ENCODE measurements at places on chromosomes 6 and 20.

DNA sequence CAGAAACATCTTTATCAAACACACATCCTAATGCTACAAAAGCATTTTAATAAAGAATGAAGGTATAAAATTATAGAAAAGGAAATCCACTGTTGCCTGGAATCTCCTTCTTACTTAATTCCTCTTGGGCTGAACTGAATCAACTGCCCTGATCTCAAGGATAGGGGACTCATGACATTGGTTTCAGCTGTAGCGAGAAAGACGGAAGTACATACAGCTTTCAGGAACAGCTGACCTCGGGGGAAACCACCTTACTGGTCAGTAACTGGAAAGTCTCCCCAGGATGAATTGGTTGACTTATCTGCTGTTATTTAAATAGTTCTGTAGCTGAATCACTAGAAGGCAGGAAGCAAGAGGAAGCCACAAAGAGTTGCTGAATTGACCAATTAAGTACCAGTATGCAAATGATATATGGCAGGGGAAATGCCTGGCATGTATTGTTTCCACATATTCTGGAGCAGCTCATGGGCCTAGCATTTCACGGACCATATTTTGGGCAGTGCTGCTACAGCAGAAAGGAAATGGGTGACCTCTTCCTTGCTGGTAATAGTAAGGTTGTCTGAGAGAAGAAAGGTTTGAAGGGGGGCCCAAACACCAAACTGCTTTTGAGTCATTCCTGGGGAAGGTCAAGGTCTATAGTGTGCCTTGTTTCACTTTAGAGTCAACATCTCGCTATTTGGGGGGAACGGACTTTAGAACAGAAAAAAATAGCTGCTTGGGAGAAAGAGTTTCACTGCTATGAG lies 43.7 kb upstream of the MAP7 start:
- DNase-seq, result no peak

GRCh38 chr6:14983599-14984518 lies 262.0 kb upstream of the JARID2 start:
- DNase-seq, result no peak

GRCh38 chr6:56849896-56850295 lies 105.0 kb upstream of the BEND6 start:
- no peak for DNase-seq

GRCh38 chr20:58908221-58908620 lies 55.7 kb downstream of the GNAS start:
- DNase-seq, result no peak

GRCh38 chr6:99189823-99190721 lies 159.4 kb downstream of the FAXC start:
- DNase-seq, result no peak

DNA sequence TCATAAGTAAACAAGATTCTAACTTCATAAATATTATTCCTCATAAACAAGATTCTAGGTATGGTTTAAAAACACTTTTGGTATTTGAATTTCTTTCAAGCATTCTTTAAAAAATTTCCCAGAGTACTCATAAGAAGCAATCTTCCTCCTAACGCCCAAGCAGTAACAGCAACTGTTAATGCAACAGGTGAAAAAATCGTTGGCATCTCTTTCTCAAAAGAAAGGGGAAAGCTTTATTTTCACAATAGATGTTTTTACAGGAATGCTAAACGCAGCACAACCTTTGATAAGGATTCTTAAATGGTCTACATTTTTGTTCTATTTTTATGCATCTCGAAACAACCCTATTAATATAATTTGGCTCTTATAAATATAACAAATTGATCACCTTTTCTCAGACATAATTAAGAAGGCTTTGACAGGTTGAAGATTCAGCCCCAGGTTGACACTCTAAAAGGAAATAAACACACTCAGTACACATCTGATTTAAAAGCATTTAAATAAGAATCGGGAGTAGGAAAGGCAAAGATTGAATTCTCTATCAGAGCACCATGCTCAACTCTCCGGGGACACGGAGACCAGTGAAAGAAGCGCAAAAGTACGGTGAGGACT lies 634 bp downstream of the AHI1 start:
- peak; percentile 9 for DNase-seq

- DNase-seq, result no peak
Observed at GRCh38 chr6:151136141-151136755, 103.5 kb upstream of the AKAP12 start.

DNA sequence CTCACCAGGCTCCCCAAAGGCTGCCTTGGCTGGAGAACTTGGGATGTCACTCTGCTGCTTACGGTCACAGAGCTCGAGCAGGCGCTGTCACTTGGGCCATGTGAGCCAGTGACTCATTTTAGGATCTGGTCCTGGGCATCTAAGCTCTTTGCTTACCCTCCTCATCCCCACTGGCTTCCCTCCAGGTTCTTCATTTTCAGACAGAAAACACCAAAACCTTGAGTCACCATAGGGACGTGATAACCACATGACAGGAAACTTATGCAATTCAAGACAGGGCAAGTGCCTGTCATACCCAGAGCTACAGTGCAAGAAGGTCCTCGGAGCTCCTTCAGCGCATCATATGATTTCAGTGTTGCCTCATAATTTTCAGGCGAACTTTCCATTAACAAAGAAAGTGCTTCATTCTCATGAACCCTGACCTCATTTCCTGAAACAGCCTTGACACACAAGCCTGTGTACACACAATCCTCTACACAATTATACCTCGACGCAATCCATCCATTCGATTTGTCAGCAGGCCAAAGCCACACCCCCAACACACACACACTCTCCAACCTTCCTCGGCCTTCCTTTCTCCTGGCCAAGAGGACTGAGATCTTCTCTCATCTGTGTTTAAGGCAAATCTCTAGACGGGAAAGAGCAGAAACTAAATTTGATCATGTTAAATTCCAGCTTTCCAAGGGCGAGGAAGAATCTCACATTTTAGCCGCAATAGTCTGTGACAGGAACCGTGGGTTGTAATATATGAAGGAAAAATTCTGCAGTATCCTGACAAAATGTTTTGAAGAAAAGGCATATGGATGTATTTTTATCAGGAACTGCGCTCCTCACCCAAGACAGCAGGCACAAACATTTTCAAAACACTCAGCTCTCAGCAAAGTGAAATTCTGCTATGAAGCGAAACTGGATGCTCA lies 25.3 kb downstream of the TBC1D7 start:
- DNase-seq, result peak; percentile 71

GRCh38 chr6:77620278-77620882 lies 32.5 kb upstream of the MEI4 start:
- DNase-seq, result no peak

DNA sequence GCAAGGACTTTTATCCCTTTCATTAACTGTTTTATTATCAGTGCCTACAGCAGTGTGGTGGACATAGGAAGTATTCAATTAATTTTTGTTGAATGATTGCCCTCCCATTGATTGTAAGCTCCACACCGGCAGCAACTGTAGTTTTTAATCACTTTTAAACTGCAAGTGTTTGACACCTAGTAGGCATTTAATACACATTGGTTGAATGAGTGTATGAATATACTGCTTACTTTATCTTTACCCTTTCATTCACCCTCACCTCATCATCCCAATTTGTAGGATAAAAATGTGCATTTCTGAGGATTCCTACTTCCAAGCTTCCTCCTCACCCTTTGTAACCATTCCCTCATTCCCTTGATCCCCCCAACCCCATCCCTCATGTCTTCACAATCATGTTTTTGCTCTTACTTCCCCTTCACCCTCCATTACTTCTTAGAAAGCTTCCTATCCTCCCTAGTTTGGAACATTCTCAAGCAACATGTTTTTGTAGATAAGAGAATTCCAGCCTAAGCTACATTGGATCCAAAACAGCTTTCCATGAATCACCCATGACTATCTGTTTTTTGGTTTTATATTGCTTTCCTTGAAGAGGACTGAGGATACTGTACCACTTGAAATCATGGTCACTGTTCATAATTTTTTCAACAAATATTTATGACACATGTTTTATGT lies 955 bp upstream of the SLC26A8 start:
- no peak for DNase-seq

GRCh38 chr20:13251106-13251903 lies 30.2 kb downstream of the ISM1 start:
- DNase-seq, result no peak

DNA sequence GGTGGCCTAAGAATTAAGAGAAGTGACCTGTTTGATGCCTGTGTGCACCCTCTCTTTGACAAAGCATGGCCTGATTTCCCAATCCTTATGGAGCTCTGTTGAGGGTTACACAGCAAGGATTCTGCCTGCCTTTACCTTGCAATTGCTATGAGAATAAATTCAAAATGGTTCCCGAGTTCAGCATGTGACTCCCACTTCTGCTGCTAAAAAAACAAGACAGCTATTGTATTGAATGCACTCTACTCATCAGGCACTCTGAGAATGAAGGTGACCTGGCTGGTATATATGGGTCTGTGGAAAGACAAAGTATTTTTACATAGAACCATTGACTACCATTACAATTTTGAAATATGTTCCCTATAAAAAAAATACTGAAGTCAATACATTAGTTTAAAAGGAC lies 190.3 kb downstream of the ATXN1 start:
- no peak for DNase-seq

- DNase-seq, result no peak
Observed at GRCh38 chr6:3301506-3301905, 42.8 kb downstream of the PSMG4 start.

DNA sequence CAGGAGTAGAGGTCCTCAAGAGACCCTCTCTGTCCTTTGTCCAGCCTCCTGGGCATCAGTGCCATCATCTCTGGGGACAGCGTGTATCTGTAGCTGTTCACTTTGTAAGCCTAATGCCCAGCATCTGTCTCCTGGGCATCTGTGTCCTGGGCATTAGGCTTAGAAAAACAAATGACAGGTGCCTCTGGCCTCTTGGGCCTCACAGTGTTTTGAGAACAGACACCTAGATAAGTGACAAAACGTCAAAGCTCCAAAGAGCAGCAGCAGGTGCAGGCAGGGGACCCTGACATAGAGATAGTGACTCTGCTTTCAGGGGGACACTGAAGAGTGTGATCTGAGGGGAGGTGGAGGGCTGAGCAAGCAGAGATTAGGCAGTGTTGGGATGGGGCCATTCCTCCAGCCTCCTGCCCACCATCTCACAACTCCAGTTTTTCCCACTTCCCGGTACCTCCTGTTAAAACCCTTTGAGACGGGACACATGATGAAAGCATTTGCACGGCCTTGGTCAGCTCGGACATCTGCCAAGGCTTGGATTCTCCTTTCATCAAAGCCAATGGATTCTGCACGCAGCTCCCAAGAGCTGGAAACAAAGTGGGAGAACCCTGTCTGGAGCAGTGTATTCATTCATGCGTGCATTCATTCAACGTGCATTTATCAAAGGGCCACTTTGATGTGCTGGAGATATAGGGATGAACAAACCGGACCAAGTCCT lies 55.5 kb upstream of the CD93 start:
- DNase-seq, result no peak

DNA sequence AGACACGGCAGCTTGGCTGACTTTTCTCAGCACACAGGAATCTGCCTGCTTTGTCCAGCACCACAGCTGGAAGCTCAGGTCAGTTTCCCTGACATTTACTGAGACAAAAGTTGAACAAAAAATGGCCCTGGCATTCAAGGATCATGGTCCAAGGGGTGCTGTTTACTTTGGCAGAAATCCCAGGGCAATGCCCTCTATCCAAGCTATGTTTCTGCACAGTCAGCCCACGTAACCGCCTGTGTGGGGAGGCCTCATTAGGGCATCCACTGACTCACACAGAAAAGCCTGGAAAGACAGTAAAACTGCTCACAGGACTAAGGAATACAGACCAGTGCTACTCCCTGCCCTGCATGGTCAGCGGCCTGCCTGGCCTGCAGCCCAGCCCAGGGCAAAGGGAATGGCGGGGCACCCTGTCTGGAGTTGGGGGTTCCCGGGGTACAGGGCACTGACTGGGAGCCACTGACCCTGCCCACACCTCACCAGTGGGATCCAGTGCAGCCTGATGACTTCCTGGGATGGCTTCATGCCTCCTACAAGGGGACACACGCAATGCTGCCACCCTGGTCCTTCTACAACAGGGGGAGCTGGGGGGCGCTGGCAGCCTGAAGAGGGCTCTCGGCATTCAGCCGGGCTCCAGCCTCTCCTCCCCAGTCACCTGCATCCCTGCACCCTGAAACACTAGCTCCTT lies 77.1 kb downstream of the NINL start:
- no peak for DNase-seq

DNA sequence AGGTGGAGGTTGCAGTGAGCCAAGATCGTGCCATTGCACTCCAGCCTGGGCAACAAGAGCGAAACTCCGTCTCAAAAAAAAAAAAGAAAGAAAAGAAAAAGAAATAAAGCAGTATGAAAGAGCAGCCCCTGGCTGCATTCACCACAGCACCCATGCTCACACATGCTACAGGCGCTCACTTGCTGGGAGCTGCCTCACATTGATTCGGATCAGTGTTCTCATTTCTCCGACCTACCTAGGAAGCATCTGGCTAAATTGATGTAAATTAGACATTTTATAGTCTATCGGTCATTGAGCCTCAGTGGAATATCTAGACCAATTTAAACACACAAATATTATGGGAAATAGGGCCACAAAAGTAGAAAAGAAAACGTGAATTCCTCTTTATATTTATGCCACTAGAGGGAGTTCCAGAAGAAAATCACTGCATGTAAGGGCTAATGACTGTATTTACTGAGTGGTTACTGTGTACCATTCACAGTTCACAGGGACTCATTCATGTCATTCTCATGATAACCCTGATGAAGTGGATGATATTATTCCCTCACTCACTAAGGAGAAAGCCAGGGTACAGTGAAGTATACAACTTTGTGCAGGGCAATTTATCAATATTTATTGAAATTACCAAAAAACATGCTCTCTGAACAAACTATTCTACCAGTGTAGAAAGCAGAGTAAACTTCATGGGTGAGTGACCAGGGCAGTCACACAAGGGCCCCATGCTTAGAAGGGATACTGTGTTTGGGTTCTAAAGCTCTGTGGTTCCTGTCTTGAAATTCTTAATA lies 5.3 kb upstream of the MOG start:
- DNase-seq, result peak; percentile 59

- DNase-seq, result no peak
Observed at GRCh38 chr6:71287038-71287437, 1.6 kb upstream of the OGFRL1 start.

DNA sequence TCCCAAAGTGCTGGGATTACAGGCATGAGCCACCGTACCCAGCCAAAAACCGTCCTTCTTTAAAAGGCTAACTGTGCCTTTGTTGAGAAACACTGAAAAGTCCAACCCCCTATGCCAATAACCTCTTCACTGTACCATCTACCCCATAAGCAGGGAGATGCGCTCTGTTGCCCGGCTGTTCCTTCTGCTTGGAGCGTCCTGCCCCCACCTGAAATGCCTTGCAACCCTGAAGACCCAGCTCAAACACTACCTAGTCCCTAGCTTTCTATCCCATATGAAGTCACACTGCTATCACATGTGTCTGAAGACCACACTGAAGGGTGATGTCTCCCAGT lies 27.8 kb downstream of the UBE2V1 start:
- DNase-seq, result no peak

GRCh38 chr6:151111670-151112069 lies 128.1 kb upstream of the AKAP12 start:
- DNase-seq, result no peak

DNA sequence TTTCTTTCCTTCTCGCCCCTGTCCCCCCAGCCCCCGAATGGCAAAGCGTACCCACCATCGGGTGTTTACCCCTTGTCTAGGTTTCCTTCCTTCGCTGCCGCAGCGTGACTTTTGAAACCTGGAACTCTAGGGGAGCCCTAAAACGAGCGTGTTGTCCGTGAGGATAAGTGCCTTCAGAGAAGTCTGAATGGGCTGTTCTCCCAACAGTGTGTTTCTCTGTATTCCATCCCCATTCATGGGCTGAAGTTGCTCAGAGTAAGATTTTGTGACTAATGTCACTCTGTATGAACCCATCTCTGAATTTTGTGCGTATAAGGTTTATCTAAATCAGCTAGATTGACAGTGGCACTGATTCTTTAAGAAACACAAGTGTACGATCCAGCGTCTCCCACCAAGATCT lies 949 bp downstream of the MACROD2 start:
- no peak for DNase-seq
